Progenitor cell of endocrine pancreas (in vitro differentiated cells): ENCODE measurements at places on chromosomes 7 and 10.

- no peak for DNase-seq
Observed at GRCh38 chr10:34078745-34079470, 736.2 kb downstream of the PARD3 start.

DNA sequence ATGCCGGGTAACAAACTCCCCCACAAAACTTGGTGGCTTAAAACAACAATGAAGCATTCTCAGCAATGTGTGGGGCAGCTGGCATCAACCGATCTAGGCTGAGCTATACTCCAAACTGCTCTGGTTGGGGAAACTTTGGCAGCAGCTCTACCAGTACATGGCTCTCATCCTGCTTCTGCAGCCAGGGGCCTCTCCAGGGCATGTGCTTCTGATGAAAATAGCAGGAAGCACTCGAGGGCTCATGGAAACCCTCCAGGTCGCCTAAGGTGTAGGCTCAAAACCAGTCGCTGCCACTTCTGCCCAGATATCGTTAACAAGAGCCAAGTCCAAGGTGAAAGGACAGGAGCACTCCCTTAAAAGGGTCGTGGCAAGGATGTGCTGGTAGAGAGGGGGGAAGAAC, 134.1 kb downstream of the TEX36 start:
- no peak for DNase-seq

GRCh38 chr10:43064331-43065075, 12.4 kb upstream of the RET start:
- no peak for DNase-seq

GRCh38 chr7:53351681-53352080, 316.2 kb downstream of the POM121L12 start:
- DNase-seq, result no peak

DNA sequence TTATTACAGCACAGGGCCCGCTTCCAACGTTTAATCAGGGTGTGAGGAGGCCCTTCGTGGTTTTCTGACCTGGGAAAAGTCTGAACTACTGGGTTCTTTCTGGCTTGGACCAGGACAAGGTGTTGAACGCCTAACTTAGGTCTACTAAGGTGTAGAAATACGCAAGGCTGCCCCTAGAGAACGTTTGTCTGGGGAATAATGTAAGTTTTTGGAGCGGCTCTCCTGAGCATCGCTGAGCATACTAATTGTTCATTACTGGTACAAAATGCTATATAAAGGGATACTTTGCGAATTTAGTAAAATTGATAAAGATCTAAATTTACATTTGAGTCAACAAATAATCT, 32.4 kb upstream of the TOMM7 start:
- DNase-seq, result no peak
